Neural progenitor cell (in vitro differentiated cells): ENCODE measurements at places on chromosomes 16 and 17. TPM values are rescaled to one million over a fixed set of nuclear protein-coding genes. Genes with fewer than 3 reads are reported as not detected.

The TSR3 gene
- total RNA-seq, result 22.4 and 60.6 TPM in 2 replicates

The BIRC5 gene
- 144 and 169 TPM in 2 replicates for total RNA-seq

The ARHGAP23 gene
- total RNA-seq, result 6.1 and 14.2 TPM in 2 replicates

The HOXB3 gene
- not detected in 2 replicates for total RNA-seq

The FA2H gene
- not detected in 2 replicates for total RNA-seq

The KRTAP4-3 gene
- total RNA-seq, result not detected in 2 replicates

The PLXDC1 gene
- 2.1 and 2.5 TPM in 2 replicates for total RNA-seq

The CLEC18B gene
- 3.4 and 5.0 TPM in 2 replicates for total RNA-seq

The ENPP7 gene
- total RNA-seq, result not detected in 2 replicates

The NHERF2 gene
- total RNA-seq, result 3.0 and 9.1 TPM in 2 replicates

The PDE6G gene
- total RNA-seq, result not detected in 2 replicates

The GRN gene
- 28.2 and 98.6 TPM in 2 replicates for total RNA-seq

The PLA2G10 gene
- not detected in 2 replicates for total RNA-seq

The KCNH6 gene
- 0.03 TPM in 1 of 2 replicates, not detected in the other for total RNA-seq

The GAST gene
- total RNA-seq, result not detected in 2 replicates

The HSD17B1 gene
- total RNA-seq, result 2.2 and 2.6 TPM in 2 replicates

The OR1E2 gene
- not detected in 2 replicates for total RNA-seq

The GPR139 gene
- total RNA-seq, result not detected in 2 replicates

The CTRB1 gene
- not detected in 2 replicates for total RNA-seq

The KRTAP4-1 gene
- 0.12 TPM in 1 of 2 replicates, not detected in the other for total RNA-seq

The PALB2 gene
- total RNA-seq, result 11.4 and 23.3 TPM in 2 replicates

The EVPL gene
- not detected in 2 replicates for total RNA-seq

The PRSS21 gene
- not detected in 2 replicates for total RNA-seq

The EVPLL gene
- not detected in 2 replicates for total RNA-seq

The STAT5B gene
- total RNA-seq, result 90.7 and 96.4 TPM in 2 replicates

The CCL1 gene
- not detected in 2 replicates for total RNA-seq

The NPIPA2 gene
- total RNA-seq, result 2.5 and 2.7 TPM in 2 replicates

The EMP2 gene
- 15.8 and 16.4 TPM in 2 replicates for total RNA-seq
